ENCODE measurements at places on chromosomes 7 and 10.
A peak's percentile ranks its signal among the peaks of the same experiment; 100 is the strongest.

DNA sequence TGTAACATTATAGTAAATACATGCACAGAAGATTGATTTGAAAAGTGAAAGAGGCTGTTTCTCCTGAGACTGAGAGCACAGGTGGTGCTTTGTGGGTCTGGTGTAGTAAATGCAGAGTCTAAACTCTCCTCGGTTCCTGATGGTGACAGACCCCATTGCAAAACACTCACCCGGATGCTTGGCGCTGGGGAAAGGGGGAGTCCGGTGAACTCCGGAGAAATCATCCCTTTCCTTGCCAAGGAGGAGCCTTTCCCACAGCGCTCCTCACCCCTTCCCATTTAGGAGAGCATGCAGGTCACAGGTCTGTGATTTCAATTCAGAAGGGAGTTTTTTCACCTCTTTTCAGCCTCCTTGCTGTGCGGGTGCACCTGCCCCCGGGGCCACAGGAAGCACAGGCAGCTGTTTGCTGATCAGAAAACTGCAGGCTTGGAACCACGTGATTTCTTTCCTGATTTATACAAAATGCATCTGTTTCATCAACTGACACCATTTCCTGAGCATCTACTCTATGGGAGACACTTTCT lies 75.6 kb upstream of the LYZL2 start:
- no peak overlapping the region for H3K27ac ChIP-seq
- no peaks in the 10 kb centered on the region for H3K4me1 ChIP-seq
- no peak overlapping the region for H3K4me3 ChIP-seq
- no peaks in the 10 kb centered on the region for H3K36me3 ChIP-seq

- no peaks in the 10 kb centered on the region for H3K27me3 ChIP-seq
- H3K27ac ChIP-seq = no peak overlapping the region
- DNase-seq = no peak
- H3K36me3 ChIP-seq = no peaks in the 10 kb centered on the region
Measured at GRCh38 chr10:21860718-21861117, 142.8 kb downstream of the DNAJC1 start.

DNA sequence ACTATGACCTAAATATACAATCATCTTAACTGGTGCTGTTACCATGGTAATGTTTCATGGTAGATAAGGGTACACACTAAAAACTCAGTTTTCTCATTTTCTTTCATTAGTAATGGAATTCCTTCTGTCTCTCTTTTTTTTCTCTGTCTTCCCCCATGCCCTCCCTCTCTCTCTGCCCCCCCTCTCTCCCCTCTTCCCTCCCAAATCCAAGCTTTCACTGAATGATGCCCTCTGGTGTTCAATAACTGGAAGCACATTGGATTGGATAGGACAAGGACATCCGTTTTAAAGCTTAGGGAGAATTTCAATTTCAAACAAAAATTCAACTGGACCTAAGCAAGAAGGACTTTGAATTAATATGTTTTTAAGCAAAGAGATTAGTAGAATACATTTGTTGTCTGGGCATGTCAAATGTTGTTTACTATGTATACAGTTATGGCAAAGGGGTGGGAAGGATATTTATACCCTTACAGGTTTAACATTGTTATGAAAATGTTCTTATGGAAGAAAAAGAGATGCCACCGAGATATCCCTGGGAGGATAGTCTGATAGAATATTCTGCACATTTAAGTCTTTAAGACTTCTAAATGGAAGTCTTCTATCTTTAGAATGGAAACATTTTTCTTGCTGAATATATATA lies 6.1 kb downstream of the CHRM2 start:
- no peak for DNase-seq
- H3K4me1 ChIP-seq = peaks cover 33% of the 10 kb centered on the region
- H3K27ac ChIP-seq = no peak overlapping the region
- peaks cover 6% of the 10 kb centered on the region for H3K27me3 ChIP-seq
- no peak overlapping the region for H3K4me3 ChIP-seq

DNA sequence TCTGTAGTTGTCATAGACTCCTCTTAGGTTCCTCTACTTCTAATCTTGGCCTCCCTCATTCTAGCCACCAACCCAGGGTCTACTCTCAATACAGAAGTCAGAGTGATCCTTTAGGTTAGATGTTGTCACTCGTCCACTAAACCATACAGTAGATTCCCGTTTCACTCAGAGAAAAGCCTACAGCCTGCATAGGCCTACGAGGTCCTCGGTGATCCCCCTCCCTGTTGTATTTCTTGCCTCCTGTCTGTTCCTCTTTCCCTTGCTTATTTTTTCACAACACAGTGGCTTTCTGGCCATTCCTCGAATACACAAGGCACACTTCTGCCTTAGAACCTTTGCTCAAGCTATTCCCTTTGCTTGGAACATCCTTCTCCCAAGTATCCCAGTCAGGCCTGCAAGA lies 183.0 kb upstream of the PRSS1 start:
- H3K4me3 ChIP-seq = no peak overlapping the region
- no peak overlapping the region for H3K27ac ChIP-seq
- no peaks in the 10 kb centered on the region for H3K27me3 ChIP-seq
- no peaks in the 10 kb centered on the region for H3K36me3 ChIP-seq

- peak overlapping the region; percentile 42 for H3K4me3 ChIP-seq
- H3K36me3 ChIP-seq = no peaks in the 10 kb centered on the region
- H3K4me1 ChIP-seq = peaks cover 23% of the 10 kb centered on the region
- no peak overlapping the region for H3K27ac ChIP-seq
Measured at GRCh38 chr10:5691786-5692185, 7.1 kb downstream of the TASOR2 start.

DNA sequence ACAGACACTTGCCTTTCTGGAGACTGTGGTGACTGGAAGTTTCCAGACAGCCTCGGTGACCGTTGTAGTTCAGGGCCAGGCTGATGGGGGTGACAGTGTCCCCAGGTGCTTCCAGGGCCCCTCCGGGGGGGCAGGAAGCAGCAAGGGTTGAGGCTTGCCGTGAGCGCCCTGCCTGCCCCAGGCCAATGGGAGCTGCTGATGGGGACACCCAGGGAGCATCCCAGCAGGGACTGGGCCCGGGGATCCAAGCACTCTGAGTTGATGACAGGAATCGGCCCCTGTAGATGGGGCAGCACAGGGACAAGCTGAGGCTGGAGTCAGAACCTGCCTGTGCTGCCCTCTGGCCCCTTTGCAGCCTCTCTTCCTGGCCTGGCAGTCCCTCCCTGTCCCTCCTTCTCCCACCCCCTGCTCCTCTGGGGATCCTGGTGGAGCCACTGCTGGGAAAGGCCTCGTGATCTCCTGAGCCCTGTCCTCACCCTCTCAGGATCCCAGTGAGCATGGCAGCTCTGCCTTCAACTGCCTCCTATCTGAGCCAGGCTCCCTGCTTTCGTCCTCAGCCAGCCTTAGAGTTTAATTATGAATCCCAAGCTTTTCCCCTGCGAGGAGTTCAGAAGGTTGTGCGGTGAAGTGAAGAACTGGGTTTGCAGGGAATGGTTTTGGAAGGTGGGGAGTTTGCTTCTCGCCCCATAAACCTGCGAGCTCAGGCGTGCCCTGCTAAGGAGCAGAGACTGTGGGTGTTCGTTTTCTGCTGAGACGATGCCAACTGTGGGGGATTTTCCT lies 84.7 kb downstream of the ADCY1 start:
- no peaks in the 10 kb centered on the region for H3K27me3 ChIP-seq
- DNase-seq = no peak
- H3K4me3 ChIP-seq = no peak overlapping the region

DNA sequence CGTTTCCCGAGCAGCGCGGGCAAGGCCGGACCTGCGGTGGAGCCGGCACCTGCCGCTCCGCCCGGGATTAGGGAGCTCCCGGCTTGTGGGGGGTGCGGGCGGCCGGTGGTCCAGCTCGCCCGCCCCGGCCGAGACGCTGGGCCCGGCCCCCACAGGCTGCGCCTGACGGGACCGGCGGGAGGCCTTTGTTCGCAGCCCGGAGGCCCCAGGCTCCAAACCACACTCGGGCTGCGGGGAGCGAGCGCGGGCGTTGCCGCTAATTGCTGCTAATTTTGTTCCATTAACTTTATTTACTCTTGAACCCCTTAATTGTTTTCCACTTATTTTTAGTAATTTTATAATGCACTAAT lies 9.6 kb downstream of the UNCX start:
- no peak overlapping the region for H3K27ac ChIP-seq
- H3K4me1 ChIP-seq = no peaks in the 10 kb centered on the region
- peak overlapping the region; percentile 4 for H3K4me3 ChIP-seq
- peaks cover 100% of the 10 kb centered on the region for H3K27me3 ChIP-seq
- no peaks in the 10 kb centered on the region for H3K36me3 ChIP-seq

- peak overlapping the region; percentile 82 for H3K27ac ChIP-seq
- H3K27me3 ChIP-seq = no peaks in the 10 kb centered on the region
- H3K4me1 ChIP-seq = peaks cover 17% of the 10 kb centered on the region
Measured at GRCh38 chr7:147911201-147911601, 679.4 kb upstream of the C7orf33 start.

GRCh38 chr7:81877890-81878289 lies 108.0 kb upstream of the HGF start:
- H3K4me3 ChIP-seq = no peak overlapping the region
- no peaks in the 10 kb centered on the region for H3K36me3 ChIP-seq
- no peaks in the 10 kb centered on the region for H3K27me3 ChIP-seq
- DNase-seq = no peak
- H3K4me1 ChIP-seq = no peaks in the 10 kb centered on the region

GRCh38 chr10:30114881-30115625 lies 55.7 kb upstream of the JCAD start:
- peak; percentile 56 for DNase-seq
- peaks cover 34% of the 10 kb centered on the region for H3K4me1 ChIP-seq
- H3K36me3 ChIP-seq = no peaks in the 10 kb centered on the region
- H3K27ac ChIP-seq = peak overlapping the region; percentile 90

DNA sequence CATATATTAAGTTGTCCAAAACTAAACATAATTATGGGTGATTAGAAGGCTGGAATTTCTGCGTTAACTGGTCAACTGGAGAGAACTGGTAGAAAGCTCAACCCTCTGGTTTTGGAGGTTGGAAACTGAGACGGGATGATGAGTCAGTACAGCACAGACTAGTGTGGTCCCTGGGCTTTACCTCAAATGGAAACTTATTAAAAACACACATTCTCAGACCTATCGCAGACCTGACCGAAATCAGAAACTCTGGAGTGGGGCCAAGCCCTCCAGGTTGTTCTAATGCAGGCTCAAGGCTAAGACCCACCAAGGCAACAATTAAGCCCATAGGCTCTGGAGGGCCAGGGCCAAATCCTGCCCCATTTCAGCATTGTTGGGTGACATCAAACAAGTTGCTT lies 136.9 kb downstream of the KCNMA1 start:
- DNase-seq = no peak
- H3K27ac ChIP-seq = no peak overlapping the region
- no peaks in the 10 kb centered on the region for H3K36me3 ChIP-seq
- no peaks in the 10 kb centered on the region for H3K4me1 ChIP-seq

DNA sequence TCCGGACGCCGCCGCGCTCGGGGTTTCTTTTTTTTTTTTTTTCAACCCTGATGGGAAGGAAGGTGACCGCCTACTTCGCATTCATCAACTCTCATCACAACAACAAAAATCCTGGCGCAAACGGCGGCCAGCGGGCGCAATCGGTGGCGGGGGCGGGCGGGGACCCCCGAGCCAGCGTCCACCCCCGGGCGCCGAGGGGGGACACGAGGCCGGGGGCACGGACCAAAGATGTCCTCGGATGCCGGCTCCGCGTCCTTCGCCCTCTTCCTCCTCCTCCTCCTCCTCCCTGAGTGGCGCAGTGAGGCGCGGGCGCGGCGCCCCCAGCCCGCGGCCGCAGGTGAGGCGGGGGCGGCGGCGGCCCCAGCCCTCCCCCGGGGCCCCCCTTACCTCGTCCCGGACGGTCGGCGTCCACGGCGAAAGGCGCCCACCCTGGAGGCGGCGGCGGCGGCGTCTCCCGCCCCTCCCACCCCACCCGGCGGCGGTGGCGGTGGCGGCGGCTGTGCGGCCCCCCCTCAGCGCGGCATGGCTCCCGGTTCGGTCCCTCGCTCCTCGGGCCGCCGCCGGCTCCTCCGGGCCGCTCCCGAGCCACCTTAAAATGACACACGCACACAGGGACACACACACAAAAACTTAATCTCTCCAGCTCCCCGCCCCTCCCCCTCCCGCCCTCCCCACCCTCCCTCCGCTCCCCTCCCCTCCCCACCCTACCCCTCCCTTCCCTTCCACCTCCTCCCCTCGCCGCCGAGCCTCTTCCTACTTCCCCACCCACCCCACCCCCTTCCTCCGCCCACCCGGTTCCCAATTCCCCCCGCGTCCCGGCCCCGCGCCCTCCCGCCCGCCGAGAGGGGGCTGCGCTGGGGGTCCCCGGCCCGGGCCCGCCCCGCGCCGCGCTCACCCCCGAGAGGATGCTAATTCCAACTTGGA lies at the start of gene CTBP2:
TSS of gene CTBP2 (minus strand) at position 632 of the 924 bp plus-strand sequence.
- peaks cover 35% of the 10 kb centered on the region for H3K4me1 ChIP-seq
- peak; percentile 66 for DNase-seq
- H3K27ac ChIP-seq = peak within 1 kb of the TSS; percentile 91
- no peaks in the 10 kb centered on the region for H3K36me3 ChIP-seq
- H3K27me3 ChIP-seq = no peaks in the 10 kb centered on the region

DNA sequence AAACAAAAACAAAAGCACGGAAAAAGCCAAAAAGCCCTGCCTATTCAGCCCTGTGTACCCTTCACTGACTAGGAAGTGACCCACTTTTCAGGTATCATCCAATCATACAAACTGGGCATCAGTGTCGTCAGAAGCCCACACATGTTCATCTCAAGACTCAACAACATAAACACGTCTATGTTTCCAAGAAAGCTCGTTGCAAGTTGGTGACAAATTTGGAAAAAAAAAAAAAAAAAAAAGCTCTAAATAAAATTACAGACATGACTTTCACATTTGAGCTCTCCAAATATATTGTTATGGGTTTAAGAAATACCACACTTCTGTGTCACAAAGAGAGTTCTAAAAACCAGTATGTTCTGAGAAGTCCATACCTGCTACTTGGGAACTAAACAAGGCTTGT lies 204.7 kb upstream of the KLF14 start:
- no peak overlapping the region for H3K27ac ChIP-seq
- H3K36me3 ChIP-seq = no peaks in the 10 kb centered on the region
- H3K4me1 ChIP-seq = peaks cover 3% of the 10 kb centered on the region

- H3K27ac ChIP-seq = no peak overlapping the region
- no peaks in the 10 kb centered on the region for H3K36me3 ChIP-seq
- no peak overlapping the region for H3K4me3 ChIP-seq
- no peaks in the 10 kb centered on the region for H3K4me1 ChIP-seq
Measured at GRCh38 chr10:118209215-118209614, 132.9 kb downstream of the FAM204A start.

- DNase-seq = no peak
- peaks cover 75% of the 10 kb centered on the region for H3K36me3 ChIP-seq
- H3K4me3 ChIP-seq = no peak overlapping the region
- H3K27ac ChIP-seq = no peak overlapping the region
- H3K27me3 ChIP-seq = no peaks in the 10 kb centered on the region
- H3K4me1 ChIP-seq = no peaks in the 10 kb centered on the region
Measured at GRCh38 chr10:5762531-5762930, 50.7 kb downstream of the GDI2 start.

GRCh38 chr10:68327889-68328786 lies 3.7 kb upstream of the HNRNPH3 start:
- no peak for DNase-seq
- no peak overlapping the region for H3K4me3 ChIP-seq
- H3K27ac ChIP-seq = no peak overlapping the region
- H3K4me1 ChIP-seq = no peaks in the 10 kb centered on the region
- no peaks in the 10 kb centered on the region for H3K27me3 ChIP-seq

GRCh38 chr10:84140036-84140379 lies 699 bp downstream of the GHITM start:
- peaks cover 27% of the 10 kb centered on the region for H3K36me3 ChIP-seq
- H3K27me3 ChIP-seq = peaks cover 9% of the 10 kb centered on the region

- no peaks in the 10 kb centered on the region for H3K27me3 ChIP-seq
- peak overlapping the region; percentile 82 for H3K27ac ChIP-seq
- H3K4me1 ChIP-seq = peaks cover 8% of the 10 kb centered on the region
- DNase-seq = peak; percentile 61
- no peaks in the 10 kb centered on the region for H3K36me3 ChIP-seq
- H3K4me3 ChIP-seq = no peak overlapping the region
Measured at GRCh38 chr7:159096736-159097581, 47.7 kb downstream of the VIPR2 start.
